Esophagus mucosa (tissue), 1 donor: ENCODE measurements at places on chromosomes 7 and 10.
A peak's percentile ranks its signal among the peaks of the same experiment; 100 is the strongest.

DNA sequence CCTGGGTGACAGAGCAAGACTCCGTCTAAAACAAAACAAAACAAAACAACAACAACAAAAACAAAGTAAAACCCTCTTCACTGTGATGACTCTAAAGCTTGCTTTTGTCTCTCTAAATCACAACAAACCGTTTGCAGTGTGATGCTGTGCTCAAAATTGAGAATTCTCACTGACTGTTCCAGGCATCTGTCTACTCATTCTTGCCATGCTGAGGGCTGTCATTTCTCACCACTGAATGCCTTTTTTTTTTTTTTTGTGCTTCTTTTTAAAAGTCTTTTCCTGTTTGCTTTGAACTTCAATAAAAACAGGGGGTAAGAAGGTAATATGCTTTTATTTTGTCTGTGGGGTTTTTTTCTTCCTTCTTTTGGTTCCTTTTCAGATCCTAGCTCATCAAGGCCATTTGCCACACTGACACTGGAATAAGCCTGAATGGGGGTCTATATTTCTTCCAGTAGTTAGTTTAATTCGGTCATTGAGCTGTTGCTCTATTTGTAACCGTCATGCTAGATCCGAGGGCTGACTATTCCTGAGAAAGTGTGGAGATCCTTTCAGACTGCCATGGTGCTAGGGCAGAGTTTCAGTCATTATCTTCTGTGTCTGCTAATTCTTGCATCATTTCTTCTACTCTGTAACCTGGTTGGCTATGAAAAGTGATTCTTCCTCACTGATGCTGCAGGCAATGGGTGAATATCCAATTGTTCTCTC lies 10.6 kb downstream of the FAS start:
- no peak for ATAC-seq

DNA sequence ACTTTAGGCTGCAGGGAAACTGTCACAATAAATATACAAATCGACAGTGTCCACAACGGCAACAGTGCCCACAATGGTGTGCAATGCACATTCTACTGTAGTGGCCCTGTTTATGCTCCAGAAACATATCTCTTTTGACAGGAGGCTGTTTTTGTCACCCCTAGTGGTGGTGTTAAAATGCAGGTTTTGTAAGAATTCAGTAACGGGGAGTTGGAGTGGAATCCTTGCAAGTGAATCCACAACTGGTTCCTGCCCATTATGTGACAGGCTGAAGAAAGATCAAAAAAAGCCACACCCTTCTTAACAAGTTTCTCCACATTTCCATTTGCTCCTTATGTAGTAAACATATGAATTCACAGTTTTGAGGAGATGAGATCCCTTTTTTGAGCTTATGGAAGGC lies 58.5 kb downstream of the BEND7 start:
- no peak for ATAC-seq

- ATAC-seq: no peak
These were observed 194.2 kb downstream of the SNX13 start for GRCh38 chr7:17746020-17746530.

GRCh38 chr10:122176232-122177213 lies 94.6 kb upstream of the BTBD16 start:
- ATAC-seq: no peak

- no peak for ATAC-seq
These were observed 5.5 kb downstream of the AKR1B10 start for GRCh38 chr7:134532954-134533218.

GRCh38 chr10:34780818-34781380 lies 34.2 kb downstream of the PARD3 start:
- ATAC-seq: no peak

- ATAC-seq: no peak
These were observed 147.3 kb upstream of the CDCA7L start for GRCh38 chr7:22093001-22093400.

GRCh38 chr10:123492016-123492415 lies 174.1 kb upstream of the GPR26 start:
- no peak for ATAC-seq

DNA sequence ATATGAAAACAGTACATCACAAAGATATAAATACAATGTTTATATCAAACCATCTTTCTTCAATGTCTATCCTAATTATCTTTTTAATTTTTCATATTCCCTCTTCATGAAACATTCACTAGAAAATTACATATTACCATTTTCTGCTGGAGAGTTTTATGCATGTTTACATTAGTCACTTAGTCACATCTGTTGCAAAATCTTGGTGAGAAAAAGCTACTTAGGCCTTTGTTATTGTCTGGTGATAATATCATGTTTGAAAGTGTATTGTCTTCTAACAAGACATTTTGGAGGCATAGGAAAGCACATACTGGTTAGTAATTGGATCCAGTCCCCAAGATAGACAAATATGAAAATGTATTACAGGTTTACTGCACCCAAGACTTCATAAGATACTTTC lies 163.6 kb downstream of the GNAI1 start:
- no peak for ATAC-seq

DNA sequence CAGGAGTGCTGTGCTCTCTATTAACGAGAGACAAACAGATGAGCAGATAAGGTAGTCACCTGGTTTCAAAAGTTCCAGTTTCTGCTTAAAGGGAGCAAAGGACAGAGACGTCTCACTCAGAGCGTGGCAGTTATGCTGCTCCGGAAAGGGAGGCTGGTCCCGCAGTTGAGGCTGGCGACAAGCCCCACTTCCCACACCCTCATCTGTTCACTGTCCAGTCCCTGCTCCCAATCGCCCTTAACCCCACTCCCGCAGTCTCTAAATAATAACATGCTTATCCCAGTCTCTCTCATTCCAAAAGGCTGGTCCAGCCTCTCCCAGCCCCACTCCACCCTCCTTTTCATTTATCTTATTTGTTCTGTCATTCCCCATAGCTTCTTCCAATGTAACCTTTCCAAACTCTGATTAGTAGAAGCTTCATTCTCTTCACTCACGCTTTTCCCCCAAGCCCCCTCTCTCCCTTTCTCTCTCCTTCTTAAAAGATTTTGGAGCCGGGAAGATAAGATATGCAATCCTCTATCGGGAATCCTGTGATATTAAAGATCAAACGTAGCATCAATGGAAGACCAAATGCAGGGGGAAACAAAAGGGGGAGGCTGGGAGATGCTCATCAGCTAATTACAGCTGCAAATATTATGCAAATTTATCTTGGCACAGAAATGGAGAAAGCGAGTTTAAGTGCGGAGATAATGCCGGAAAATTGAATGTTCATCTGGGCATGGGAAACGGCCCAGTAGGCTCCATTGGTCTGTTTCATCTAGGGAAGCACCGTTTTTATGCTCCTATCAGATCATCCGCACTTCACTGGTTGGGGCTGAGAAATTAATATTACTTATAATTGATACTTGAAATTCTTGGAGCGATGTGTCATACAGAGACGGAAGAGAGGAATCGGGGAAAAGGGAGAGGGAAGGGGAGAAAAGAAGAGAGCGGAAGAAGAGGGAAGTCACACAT lies 16.3 kb upstream of the GATA3 start:
- no peak for ATAC-seq

DNA sequence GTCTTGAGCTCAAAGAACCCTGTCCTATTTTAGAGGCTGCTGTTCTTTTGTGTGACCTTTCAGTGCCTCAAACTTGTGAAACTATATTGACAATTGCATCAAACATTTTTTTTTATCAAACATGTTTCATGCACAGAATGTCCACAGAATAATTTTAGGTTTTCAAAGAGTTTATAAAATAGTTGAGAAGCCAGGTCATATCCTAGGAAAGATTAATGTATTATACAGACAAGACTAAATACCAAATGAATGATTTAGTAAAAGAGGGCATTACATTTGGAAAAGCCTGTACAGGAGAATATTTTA lies 67.0 kb downstream of the CDK6 start:
- no peak for ATAC-seq

- no peak for ATAC-seq
These were observed 101.5 kb downstream of the ORC5 start for GRCh38 chr7:104106108-104106905.

DNA sequence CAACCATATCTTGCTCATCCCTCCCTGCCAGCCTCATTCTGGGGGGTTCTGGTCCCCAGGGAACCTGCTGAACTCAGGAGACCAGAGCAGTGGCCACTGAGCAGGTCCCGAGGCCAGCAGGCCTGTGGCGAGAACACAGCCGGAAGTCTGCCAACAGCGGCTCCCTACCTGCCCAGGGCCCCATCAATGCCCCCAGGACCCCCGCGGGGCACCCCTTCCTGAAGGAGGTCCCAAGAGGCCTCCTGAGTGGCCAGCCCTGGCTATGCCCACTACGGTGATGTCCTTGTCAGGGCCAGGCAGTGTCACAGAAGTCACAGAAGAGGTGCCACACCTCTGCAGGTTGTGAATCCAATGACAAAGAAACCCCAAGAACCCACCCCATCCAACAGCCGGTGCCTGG lies 58.9 kb downstream of the CAMK2B start:
- ATAC-seq: no peak

- ATAC-seq: no peak
These were observed 23.3 kb downstream of the GALNT17 start for GRCh38 chr7:71155236-71155635.

GRCh38 chr7:157471259-157472125 lies 134.7 kb downstream of the DNAJB6 start:
- ATAC-seq: peak; percentile 9

DNA sequence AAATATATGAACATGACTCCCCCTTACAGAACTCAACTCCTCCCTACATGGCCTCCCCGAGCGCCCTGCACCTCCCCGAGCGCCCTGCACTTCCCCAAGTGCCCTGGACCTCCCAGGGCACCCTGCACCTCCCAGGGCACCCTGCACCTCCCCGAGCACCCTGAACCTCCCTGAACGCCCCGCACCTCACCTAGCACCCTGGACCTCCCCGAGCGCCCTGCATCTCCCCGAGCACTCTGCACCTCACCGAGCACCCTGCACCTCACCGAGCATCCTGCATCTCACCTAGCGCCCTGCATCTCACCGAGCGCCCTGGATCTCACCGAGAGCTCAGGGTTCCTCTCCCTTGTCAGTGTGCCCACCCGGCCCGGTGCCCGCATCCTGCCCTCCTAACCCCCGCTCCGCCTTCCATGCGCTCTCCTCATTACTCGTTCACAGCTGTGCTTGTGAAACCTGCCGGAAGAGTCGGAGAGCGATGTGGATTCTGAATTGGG lies 134.3 kb downstream of the ACTR3B start:
- no peak for ATAC-seq

- ATAC-seq: peak; percentile 53
These were observed 35.3 kb downstream of the CHST3 start for GRCh38 chr10:71999360-72000072.

DNA sequence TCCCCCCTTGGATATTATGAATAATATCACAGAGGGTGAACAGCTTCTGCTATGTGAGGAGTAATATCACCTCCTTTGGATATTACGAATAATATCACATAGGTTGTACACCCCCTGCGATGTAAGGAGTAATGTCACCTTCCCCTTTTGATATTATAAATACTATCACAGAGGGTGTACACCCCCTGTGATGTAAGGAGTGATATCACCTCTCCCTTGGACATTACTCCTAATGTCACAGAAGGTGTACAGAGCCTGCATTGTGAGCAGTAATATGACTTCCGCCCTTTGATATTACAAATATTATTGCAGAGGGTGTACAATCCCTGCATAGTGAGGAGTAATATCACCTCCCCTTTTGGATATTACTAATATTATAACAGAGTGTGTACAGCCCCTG lies 9.2 kb upstream of the TMEM225B start:
- no peak for ATAC-seq

DNA sequence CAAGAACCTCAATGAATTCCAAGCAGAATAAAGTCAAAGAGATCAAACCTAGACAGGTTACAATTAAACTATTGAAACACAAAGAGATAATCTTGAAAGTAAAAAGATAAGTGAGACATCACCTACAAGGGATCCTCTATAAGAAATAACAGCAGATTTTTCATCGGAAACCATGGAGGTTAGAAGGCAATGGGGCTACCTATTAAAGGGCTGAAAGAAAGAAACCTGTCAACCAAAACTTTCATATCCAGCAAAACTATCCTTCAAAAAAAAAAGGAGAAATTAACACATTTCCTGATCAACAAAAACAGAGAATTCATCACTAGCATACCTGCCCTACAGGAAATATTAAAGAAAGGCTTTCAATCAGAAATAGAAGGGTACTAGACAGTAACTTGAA lies 244.9 kb downstream of the ARHGAP12 start:
- ATAC-seq: no peak

DNA sequence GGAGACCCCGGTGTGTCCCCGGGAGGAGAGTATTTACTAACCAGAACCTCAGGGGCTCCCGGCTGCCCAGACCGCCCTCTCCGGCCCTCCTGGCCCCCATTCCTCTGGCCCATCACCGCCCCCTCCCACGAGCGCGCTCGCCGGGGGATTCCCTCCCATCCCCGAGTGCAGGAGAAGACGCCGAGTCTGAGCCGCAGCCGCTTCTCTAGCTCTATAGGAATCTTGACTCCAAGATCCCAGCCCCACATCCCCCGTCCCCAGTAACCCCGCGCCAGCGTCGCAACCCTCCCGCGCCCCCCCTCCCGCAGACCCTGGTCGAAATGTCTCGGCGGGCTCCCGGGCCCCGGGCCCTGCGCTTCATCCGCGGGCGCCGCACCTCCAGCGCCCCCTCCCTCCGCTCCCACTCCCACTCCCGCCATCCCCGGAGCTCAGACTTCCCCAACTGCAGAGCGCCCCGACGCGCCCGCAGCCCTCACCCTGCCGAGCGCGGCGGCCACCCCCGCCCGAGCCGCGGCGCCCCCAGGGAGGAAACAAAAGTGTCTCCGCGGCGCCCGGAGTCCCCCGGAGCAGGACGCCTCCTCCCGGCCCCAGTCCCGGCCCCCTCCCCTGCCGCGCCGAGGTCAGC lies 541 bp downstream of the ELMO1 start:
- peak; percentile 24 for ATAC-seq

DNA sequence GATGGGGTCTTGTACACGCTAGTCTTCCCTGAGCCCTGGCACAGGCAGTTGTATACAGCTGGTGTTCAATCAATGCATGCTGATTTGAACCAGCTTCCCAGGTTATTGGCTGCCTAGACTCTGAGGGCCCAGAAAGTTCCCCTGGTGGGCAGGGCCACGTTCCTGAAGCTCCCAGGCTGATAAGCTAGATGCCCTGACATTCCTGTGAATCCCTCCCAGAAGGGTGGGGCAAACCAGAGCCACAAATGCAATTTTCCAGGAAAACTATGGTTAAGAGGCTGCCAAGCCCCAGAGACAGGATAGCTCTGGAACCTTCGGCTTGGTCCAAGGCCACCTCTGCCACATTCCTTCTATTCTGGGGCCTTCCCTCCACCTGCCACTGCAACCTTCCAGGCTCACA lies 78.2 kb downstream of the FAM53B start:
- ATAC-seq: no peak
